ENCODE measurements at places on chromosomes 4 and X. TPM values are rescaled to one million over a fixed set of nuclear protein-coding genes. Genes with fewer than 3 reads are reported as not detected.
A peak's percentile ranks its signal among the peaks of the same experiment; 100 is the strongest.

The FAM114A1 gene
- 35.6 TPM for total RNA-seq

The SRPX2 gene
- total RNA-seq: 2.4 TPM

The CENPVL1 gene
- total RNA-seq: not detected

DNA sequence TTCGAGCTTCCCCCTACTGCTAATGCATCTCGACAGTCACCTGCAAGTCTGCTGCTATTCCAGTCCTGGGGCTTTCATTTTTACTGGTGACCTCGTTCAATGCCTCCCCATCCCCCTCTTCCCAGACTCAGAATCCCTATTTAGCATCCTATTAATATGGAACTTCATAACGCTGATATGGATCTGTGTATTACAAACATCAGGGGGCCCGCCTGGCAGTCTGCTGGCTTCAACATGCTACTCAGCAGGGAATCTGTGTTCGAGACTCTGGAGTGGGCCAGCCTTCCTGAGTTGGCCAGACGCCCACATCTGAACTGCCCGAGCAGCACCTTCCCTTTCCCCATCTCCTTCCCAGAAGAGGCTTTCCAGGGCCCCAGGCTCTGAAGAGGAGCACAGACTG lies 173.9 kb upstream of the PPARGC1A start:
- DNase-seq: no peak

GRCh38 chrX:120463241-120463640 lies 5.9 kb downstream of the LAMP2 start:
- DNase-seq: no peak

DNA sequence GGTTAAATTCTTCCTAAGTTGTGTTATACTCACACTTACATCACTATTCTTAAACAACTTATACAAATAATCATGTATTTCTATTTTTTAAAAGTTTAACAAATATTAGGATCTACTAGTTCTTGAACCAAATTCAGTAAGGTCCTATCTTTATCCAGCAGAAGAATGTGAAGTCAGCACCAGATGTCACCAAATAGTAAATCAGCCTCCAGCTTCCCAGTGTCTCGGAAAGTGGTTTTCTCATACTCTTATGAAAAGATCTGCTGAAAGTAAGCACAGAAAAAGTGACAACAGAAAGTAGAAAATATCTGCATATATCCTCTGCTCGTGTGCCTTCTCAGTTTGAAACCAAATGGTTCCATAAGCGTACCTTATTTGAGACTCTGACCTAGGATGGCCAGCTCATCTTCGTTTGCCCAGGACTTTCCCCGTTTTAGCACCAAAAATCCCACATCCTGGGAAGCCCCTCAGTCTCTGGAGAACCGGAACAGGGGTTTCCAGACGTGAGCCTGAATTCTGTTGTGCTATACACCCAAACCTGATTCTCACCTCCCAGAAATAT lies 98.0 kb upstream of the DCLK2 start:
- DNase-seq: no peak

- DNase-seq: peak; percentile 95
Measured at GRCh38 chr4:6709230-6710114, at the start of gene MRFAP1L1. Gene MRFAP1L1 (minus strand): TSS chr4:6709865. CDS start chr4:6709629, 236 bp downstream.

DNA sequence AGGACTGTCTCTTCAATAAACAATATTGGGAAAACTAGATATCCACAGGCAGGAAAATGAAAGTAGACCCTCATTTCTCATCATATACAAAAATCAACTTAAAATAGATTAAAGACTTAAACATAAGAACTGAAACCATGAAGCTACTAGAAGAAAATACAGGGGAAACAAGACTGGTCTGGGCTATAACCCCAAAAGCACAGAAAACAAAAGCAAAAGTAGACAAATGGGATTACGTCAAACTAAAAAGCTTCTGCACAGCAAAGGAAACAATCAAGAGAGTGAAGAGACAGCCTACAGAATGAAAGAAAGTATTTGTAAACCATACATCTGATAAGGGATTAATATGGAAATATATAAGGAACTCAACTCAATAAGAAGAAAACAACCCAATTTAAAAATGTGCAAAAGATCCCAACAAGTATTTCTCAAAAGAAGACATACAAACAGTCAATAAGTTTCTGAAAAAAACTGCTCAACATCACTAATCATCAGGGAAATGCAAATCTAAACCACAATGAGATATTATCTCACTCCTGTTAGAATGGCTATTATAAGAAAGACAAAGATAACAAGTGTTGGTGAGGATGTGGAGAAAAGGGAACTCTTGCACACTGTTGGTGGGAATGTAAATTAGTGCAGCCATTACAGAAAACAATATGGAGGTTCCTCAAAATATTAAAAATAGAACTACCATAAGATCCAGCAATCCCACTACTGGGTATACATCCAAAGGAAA lies 325.3 kb upstream of the RASGEF1B start:
- DNase-seq: no peak

DNA sequence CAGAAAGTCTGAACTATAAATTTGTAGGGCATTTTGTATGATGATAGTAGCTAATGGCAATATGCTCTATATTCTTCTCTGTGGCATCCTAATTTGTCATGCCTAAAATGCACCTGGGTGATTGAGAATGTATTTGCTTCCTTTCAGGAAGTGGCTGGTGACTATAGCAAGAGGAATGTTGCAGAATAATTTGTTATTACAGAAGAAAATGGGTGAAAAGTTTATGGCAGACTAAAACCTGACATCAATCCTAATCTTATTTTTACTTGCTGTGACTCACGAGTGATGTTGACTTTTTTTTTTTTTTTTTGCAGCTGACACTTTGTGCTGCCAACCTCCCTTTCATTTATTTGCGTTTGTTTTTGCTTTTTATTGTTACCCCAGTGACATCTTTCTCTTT lies 141.1 kb downstream of the MSL3 start:
- DNase-seq: no peak

Measured in HCT116 (cell line).